Peyer's patch (tissue), 4 donors: ENCODE measurements at places on chromosomes 2 and 18. TPM values are rescaled to one million over a fixed set of nuclear protein-coding genes. Genes with fewer than 3 reads are reported as not detected.

DNA sequence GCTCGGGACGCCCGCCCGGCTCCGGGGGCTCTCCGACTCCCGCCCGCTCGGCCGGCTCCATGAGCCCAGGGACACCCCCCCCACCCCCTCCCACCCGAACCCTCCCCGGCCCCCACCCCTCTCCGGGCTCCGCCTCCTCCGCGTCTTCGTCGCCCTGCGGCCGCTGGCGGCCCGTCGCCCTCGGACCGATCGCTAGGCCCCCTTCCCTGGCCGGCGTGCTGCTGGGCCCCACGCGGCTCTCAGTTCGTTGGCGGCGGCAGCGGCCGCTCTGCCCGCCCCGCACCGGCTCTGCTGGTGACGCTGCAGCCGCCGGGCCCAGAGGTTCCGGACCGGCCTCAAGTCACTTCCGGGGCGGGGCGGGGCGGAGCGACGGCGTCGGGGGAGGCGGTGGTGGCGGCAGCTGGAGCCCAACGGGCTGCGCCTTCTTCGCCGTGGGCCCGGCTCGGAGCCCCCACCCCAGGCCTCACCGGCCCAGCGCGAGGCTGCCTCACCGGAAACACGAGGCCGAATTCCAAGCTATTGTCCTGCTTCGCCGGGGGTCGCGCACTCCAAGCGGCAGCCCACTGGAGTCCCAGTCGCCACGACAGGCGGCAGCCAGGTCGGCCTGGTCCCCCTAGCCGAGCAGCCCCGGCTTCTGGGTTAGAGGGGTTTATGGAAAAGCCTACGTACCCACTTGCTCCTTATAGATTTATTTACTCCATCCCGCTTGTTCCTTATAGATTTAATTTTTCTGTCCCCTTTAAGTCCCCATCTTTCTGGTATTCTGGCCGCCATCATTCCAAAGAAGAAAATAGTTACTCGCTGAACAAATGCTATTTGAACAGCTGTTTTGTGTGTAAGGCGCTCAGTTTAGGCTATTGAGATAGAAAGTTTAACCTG is at the start of gene PSME4:
PSME4 (minus strand) TSS at position 270 of the 879 bp plus-strand sequence; CDS start at position 61, 209 bp downstream.
- H3K27me3 ChIP-seq = no peaks in the 10 kb centered on the region
- H3K27ac ChIP-seq = peak within 1 kb of the TSS; percentile 96
- H3K4me3 ChIP-seq = peak within 1 kb of the TSS; percentile 60
- H3K36me3 ChIP-seq = no peaks in the 10 kb centered on the region
- peaks cover 19% of the 10 kb centered on the region for H3K4me1 ChIP-seq

DNA sequence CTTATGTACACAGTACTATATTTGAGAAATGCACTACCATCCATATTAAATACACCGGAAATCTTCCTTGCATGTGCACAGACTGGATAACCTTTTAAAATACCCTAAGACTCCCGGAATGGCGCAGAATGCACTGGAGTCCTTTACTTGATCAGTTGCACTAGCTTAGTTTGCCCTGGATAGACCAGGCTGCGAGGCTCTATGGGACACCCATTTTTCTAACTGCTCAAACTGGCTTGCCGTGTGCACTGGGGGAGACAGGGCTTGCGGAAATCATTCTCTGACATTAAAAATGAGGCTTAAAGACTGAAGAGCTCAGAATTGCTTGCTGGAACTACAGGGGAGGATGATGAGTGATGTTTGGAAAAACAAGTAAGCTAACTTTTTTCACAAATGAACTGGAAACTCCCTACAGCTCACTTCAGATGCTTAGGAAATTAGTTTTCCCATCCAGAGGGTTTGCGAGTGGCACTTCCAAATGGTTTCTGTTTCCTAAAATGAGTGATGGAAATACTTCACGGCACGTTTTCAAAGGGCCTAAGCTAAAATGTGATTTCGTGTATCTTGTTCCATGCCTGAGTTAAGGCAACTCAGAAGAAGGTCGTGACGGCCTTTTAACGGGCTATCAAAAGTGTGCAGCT is 2.7 kb downstream of the NCK2 start:
- peaks cover 6% of the 10 kb centered on the region for H3K4me1 ChIP-seq
- H3K27ac ChIP-seq = peak overlapping the region; percentile 95
- H3K4me3 ChIP-seq = peak overlapping the region; percentile 79
- no peaks in the 10 kb centered on the region for H3K27me3 ChIP-seq
- no peaks in the 10 kb centered on the region for H3K36me3 ChIP-seq
- no peak for DNase-seq

- no peaks in the 10 kb centered on the region for H3K36me3 ChIP-seq
- no peaks in the 10 kb centered on the region for H3K27me3 ChIP-seq
- H3K4me3 ChIP-seq = no peak overlapping the region
- no peak for DNase-seq
Measured at GRCh38 chr2:142938240-142938639, 60.8 kb downstream of the KYNU start.

DNA sequence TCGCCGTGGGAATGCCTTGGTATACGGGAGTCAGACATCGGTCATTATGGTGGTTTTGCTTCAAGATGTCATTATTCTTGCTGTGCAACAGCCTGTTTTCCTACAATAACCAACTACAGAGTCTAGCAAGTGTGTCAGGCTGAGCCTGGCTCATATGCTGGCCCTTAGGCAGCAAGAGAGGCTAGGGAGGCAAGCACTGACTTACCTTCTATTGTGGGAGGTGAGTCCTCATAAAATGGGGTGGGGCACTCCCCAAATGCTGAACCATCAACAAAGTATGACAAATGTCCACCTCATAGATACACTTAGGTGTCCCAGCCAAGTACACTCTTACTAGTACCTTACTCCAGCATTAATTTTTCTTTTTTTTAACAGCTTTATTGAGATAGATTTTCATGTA is 77.0 kb upstream of the ATL2 start:
- no peak overlapping the region for H3K4me3 ChIP-seq
- no peaks in the 10 kb centered on the region for H3K27me3 ChIP-seq
- no peaks in the 10 kb centered on the region for H3K4me1 ChIP-seq
- no peaks in the 10 kb centered on the region for H3K36me3 ChIP-seq

- H3K4me3 ChIP-seq = no peak overlapping the region
- H3K4me1 ChIP-seq = no peaks in the 10 kb centered on the region
- no peaks in the 10 kb centered on the region for H3K27me3 ChIP-seq
- DNase-seq = no peak
- H3K27ac ChIP-seq = no peak overlapping the region
Measured at GRCh38 chr2:11870584-11870983, 124.2 kb downstream of the LPIN1 start.

DNA sequence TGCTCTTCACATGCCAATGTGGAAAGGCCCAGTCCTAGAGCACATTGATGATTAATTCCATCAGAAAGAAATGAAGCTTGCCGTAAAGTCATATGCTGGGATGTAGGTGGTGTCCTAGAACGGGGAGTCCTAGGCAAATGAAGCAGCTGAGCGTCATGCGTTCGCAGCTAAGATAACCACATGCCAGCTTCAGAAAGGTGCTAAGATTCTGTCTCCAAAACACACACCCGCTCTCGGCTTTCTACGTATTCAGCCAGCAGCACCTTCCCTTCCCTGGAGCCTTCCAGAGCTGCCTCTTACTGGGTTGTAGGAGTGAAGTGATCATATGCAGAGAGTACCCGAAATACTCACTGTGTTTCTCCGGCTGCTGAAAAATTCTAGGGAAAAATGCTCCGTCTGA is 421.6 kb upstream of the ID2 start:
- no peaks in the 10 kb centered on the region for H3K4me1 ChIP-seq
- no peak for DNase-seq
- no peaks in the 10 kb centered on the region for H3K36me3 ChIP-seq
- no peak overlapping the region for H3K4me3 ChIP-seq
- no peak overlapping the region for H3K27ac ChIP-seq

CRYBA2 gene
- total RNA-seq = 14.2 TPM

KLHL29 gene
- total RNA-seq = 18.2 TPM

- no peaks in the 10 kb centered on the region for H3K36me3 ChIP-seq
- no peak overlapping the region for H3K4me3 ChIP-seq
- H3K27ac ChIP-seq = no peak overlapping the region
- peaks cover 8% of the 10 kb centered on the region for H3K4me1 ChIP-seq
Measured at GRCh38 chr2:191050640-191050987, 36.6 kb upstream of the STAT1 start.

DNA sequence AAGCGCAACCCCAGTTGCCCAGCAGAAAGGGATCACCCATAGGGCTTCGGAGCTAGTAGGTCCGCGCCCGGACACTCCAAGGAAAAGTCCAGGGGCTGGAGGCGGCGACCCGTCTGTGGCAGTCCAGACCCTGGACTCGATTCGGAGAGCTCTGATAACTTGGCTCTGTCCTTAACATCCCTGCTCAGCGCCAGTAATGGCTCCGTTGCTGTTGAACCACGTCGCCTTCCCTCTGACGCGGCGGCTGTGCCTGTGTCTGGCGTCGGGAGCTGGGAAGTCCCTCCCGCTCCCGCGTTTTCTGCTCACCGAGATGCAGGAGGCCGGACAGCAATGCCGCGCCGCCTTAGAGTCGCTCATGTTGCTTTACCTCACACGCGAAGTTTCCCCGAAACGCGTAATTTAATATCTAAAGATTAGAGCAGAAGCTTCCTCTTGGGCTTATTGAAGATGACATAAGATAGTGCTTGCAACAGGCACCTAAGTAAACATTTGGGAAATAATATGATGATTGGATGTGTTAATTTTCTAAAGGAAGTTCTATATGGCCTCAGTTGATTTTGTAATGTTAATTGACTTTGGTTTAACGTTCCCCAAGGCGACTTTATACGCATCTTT is 1.3 kb upstream of the ZBTB14 start:
- no peaks in the 10 kb centered on the region for H3K36me3 ChIP-seq
- DNase-seq = peak; percentile 87
- peak overlapping the region; percentile 95 for H3K4me3 ChIP-seq
